ENCODE measurements at places on chromosomes 7 and 10.

GRCh38 chr10:72370201-72370722 is 15.5 kb upstream of the DNAJB12 start:
- no peak for DNase-seq

DNA sequence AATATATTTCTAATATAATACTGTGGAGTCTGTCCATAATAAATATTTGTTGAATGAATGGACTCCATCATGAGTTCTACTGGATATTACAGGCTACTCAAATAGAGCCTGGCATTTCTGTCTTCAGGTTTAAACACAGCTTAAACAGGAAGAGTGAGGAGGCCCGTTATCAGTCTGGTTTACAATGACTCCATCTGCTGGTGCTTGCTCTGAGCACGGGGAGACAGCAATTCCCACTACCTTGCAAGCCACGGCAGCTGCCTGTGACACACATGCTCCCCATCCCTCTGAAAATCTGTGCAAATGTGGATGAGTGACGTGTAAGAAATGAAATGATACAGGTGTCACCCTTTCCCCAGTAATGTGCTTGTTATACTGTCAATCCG is 293.5 kb upstream of the IMMP2L start:
- DNase-seq, result peak; percentile 59

GRCh38 chr7:95906851-95907250 is 134.5 kb downstream of the DYNC1I1 start:
- no peak for DNase-seq

DNA sequence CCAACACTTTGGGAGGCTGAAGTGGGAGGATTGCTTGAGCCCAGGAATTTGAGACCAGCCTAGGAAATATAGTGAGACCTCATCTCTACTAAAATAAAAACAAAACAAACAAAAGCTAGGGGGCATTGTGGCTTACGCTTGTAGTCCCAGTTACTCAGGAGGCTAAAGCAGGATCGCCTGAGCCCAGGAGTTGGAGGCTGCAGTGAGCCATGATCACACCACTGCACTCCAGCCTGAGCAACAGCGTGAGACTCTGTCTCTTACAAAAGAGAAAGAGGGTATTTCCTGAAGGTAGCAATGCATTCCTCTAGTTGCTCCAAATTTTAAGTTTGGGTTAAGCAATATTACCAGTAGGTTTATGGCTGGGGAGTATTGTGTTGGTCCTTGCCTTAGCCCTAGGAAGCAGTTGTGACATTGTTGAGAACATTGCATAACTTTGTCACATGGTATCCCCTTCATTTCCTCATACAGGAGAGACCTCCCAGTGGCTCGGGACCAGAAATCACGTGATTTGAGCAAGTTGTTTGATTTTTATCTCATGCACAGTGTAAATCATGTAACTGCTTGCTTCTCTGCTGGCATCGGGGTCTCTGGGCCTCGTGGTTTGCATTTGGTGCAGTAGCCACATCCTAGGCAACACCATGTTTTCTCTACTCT is 23.3 kb upstream of the SMARCD3 start:
- DNase-seq, result peak; percentile 40

- no peak for DNase-seq
Observed at GRCh38 chr7:91541641-91542040, 277.4 kb downstream of the FZD1 start.

DNA sequence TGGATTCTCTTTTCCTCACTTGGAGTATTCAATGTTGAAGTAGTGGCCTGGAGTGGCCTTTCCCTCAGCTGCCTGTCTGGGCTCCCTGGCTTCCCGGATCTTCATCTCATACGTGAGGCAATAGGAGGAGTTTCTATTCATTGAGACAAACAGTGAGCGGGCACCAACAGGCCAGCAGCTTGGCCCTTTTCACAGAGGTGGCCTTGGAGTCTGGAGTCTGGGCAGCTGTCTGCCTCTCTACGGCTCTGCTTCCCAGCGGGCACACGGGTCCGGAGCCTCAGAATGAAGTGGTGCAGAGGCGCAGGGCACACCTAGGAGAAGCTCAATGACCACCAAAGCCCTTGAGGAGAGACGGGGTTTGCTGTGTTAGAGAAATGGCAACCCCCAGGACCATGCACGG is 169.4 kb downstream of the CCDC3 start:
- DNase-seq, result no peak

GRCh38 chr10:49398000-49398861 is 2.3 kb upstream of the DRGX start:
- DNase-seq, result peak; percentile 28

GRCh38 chr10:77726732-77727131 is 89.1 kb upstream of the KCNMA1 start:
- DNase-seq, result no peak

DNA sequence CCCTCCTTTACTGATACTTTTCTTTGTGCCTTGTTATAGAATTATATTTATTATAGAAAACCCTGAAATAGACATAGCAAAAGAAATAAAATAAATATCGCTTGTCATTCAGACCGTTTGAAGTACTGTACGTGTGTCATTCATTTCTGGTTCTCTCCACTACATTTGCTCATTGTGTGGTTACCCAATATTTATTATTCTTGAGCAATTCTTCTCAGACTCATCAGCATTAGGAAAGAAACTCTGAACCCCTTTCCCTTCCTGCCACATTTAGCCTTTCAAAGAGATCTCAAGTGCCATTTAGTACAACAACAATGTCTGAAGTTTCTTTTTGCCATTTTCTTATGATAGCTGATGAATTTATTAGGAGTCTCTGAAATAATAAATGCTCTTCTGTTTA is 154.1 kb downstream of the KIAA1217 start:
- peak; percentile 57 for DNase-seq

Measured in IMR-90 (cell line).